ENCODE measurements at places on chromosomes 3 and 15. TPM values are rescaled to one million over a fixed set of nuclear protein-coding genes. Genes with fewer than 3 reads are reported as not detected.

DNA sequence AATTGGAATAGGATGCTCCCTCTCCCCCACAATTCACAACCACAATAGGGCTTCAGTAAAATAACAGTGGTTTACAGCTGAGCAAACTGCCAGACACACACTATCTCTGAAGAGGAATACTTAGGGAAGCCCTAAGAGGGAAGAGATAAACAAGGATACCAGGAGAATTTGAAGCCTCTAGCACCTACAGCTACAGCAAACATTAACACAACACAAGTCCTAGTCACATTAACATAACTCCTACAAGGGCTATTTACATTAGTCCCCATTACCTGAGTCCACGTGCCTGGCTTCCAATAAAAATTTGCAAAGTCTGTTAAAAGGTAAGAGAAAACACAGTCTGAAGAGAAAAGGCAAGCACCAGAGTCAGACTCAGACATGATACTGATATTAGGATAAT lies 346.9 kb upstream of the CDIN1 start:
- no peak for DNase-seq

GRCh38 chr3:10697918-10698317 lies 118.1 kb upstream of the SLC6A11 start:
- no peak for DNase-seq

DNA sequence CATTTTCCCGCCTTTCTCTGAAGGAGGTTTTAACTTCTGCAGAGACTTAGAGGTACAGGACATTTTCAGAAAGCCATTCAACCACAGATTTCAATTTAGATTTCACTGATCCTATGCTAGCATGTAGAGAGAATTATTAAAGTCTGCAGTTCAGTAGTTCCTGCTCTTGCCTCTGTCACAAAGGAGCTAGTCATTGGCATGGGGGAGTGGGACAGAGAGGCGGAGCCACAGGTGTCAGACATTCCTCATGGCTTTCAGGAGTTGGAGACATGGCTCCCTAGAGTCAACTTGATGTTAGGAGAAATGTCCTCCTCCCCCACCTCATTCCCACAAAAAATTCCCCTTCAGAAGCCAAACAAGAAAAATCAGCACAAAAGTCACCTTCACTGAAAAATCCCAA lies 66.0 kb upstream of the SIAH2 start:
- no peak for DNase-seq

GRCh38 chr15:87154761-87155160 lies 1075.1 kb downstream of the AGBL1 start:
- DNase-seq, result no peak

Gene PGBD4
- 2.0 TPM for total RNA-seq

Gene CCDC80
- 107 TPM for total RNA-seq

Gene AHSG
- not detected for total RNA-seq

Gene DIPK2A
- total RNA-seq, result 13.9 TPM

Measured in heart left ventricle (tissue), 16 donors.